LoVo (cell line): ENCODE measurements at places on chromosomes 1 and 21.

- DNase-seq, result no peak
Measured at GRCh38 chr1:151849871-151850270, 3.6 kb downstream of the THEM5 start.

DNA sequence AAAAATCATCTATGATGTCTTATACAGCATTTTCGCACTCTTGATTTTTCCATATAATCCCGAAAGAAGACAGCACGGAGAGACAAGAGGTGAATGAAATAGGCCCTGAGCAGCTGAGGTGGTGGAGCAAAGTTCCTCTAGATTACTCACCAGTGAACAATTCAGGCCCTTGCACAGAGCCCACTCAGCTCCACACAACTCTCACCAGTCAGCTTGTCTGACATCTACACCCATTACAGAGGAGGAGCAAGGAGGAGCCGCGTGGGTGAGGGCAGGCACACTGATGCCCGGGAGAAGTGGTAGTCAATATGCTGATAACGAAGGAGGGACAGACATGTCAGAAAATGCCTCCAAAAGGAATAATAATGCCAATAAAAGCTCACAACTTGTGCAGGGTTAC is 59.9 kb downstream of the DNM3 start:
- peak; percentile 42 for DNase-seq

DNA sequence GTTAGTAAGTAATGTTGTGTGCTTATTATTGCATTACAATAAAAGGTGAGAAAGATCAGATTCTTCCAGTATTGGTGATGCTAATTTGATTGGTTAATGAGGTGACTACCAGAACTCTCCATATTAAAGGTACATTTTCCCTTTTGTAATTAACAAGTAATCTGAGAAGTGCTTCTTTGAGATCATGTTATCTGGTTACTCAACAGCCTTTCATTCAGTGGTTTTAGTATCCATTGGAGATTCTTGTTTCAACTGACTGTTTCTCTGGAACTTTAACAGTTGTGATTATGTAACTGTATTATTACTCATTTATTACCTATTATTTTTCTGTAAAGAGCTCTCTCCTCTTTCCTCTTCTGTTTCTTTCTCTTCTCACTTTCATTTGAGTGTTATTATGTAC is 86.7 kb downstream of the PEX14 start:
- no peak for DNase-seq

DNA sequence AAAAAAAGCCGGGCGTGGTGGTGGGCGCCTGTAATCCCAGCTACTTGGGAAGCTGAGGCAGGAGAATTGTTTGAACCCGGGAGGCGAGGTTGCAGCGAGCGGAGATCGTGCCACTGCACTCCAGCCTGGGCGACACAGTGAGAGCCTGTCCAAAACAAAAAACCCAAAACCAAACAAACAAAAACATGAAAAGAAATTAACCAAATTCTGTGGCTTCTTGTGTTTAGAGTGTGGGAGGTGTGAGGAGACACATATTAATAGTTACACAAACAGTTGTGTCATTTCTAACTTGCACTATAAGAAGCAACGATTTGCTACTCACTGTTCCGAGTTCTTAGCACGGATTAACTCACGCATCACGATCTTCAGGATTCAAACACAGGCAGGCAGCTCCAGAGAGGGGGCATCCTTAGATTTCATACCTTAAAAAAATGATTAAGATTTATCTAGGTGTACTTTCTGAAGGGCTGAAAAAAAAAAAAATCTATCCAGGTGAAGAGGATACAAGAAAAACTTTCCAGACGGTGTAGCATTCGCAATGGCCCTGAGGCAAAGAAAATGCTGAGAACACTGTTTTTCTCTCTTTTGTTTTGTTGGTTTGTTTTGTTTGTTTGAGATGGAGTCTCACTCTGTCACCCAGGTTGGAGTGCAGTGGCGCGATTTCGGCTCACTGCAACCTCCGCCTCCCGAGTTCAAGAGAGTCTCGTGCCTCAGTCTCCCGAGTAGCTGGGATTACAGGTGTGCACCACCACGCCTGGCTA is 713 bp upstream of the HMGCL start:
- DNase-seq, result no peak

DNA sequence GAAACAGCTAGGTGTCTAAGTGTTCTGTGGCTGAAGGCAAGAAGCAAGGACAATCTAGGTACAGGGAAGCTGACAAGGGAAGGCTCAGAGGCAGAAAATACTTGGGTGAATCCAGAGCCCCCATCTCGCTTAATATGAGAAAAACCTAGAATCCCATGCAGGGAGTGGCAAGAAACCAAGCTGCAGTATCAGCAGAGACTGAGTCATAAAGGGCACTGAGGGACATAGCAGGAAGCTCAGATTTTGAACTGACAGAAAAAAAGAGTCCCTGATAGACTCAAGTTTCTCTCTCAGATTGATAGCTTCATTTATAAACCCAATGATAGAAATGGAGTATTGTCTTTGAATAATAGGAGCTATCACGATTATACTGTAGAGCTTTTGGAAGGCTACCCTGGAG is 77.3 kb upstream of the KCNJ15 start:
- no peak for DNase-seq

- DNase-seq, result peak; percentile 82
Measured at GRCh38 chr1:161038523-161039153, at the start of gene TSTD1. Gene TSTD1 (minus strand): TSS chr1:161038964. CDS start chr1:161038889, 75 bp downstream.

- no peak for DNase-seq
Measured at GRCh38 chr1:220184506-220184905, 87.7 kb downstream of the RAB3GAP2 start.
